ENCODE measurements at places on chromosomes 16 and 17. TPM values are rescaled to one million over a fixed set of nuclear protein-coding genes. Genes with fewer than 3 reads are reported as not detected.
A peak's percentile ranks its signal among the peaks of the same experiment; 100 is the strongest.

ENO3 gene
- 55.0 TPM for total RNA-seq

ACLY gene
- 304 TPM for total RNA-seq

DNA sequence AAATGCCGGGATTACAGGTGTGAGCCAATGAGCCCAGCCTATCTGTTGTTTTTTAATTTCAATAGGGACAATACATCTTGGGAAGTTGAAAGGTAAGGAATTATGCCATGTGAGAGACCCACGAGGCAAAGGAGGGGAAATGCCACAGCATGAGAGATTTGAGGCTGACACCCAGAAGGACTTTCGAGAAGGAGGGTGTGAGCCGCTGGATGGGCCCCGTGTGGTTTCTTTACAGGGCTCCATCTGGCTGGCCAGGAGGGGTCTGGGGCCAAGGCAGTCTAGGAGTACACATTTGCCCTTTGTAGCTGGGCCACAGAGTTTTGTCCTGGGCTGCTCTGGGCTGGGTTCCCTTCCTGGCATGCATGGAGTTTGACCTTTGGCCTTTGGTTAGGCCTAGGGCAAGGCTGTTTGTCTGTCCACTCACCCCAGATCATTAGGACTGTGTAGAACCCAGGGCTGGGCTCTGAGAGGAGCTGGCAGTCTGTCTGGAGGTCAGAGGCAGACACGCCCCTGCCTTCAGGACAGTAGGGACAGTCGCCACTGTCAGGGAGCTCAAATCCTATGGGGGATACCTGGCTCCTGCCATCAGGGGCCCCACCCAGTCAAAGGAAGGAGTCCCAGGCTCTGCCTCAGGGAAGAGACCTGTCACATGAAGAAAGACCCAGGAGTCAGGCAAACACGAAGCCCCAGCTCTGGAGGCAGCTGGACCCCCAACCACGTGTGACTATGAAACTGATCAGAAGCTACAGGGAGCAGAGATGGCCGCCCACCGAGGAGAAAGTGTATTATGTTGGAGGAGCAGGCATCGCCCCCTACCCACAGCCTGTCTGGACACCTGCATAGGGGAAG, 24.2 kb upstream of the NXPH3 start:
- no peak for DNase-seq

- DNase-seq: no peak
Measured at GRCh38 chr17:43769426-43769825, 9.4 kb downstream of the DUSP3 start.

AGRP gene
- not detected for total RNA-seq

FAM117A gene
- 15.4 TPM for total RNA-seq

DNA sequence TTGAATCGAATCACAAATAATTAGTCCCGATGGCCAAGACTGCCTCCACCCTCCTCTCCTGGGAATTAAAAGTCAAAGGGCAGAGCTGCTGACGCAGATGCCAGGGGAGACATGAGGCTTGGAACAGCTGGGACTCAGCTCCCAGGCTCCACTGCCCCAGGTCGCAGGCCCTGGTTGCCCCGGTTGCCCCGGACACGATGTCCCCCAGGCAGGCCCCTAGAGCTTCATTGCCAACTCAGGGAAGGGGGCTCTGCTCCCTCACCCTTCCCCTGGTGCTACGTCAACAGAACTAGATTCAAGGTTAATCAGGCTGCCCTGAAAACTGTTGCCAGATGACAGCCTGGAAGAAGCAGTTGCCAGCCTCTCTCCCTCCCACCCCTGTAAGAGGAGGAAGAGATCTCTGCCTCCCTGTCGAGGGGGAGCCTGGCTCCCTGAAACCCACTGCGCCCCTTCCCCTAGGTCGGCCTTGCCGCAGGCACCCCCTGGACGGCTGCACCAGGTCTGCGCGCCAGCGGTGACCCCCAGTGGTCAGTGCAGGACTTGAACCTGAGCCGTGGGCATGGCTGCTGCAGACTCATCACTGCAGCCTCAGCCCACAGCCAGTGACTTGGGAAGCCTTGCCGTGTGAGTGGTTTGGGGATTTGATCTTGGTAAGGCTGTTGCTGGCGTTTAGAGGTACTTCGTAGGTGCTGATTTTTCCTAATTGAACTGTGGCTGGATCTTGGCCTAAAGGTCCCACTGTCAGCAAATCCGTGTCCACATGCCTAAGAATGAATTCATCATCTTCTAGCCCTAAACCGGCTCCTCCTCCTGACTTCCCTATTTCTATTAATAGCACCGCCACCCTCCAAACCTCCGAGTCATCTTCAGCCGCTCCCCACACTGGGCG, 84.1 kb upstream of the TOB1 start:
- DNase-seq: peak; percentile 96

DNA sequence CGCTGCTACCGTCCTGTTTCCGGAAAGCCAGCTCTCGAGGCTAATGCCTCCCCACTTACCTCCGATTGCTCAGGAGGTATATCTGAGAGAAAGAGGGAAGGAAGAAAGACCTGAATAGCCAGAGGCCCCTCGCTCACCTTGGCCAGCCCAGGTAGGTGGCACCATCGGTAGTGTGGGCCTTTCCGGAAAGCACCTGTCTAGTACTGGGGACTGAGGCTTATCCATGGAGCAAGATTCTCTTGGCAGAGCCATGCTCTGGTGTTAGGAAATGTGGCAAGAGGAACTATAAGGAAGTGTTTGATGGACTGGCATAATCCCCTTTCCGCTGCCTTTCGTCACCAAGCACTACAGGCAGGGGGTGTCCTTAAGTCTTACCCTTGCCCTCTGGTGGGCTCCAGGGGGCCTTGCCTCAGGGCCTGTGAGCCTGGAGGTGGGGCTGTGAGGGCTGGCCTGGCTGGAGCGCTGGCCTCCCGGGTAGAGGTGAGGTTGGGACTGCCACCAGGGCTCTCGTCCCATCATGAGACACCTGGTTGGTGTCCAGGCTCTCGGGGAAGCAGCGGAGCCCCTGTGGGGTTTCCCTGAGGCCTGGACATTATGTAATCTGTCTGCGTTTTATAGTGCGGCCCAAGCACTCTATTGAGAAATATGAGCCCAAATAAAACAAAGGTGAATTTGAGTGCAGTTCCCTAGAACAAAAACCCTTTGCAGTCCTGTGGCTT, 2.9 kb downstream of the CMIP start:
- DNase-seq: peak; percentile 76

RNF43 gene
- 8.0 TPM for total RNA-seq

HSPB9 gene
- total RNA-seq: not detected

DNA sequence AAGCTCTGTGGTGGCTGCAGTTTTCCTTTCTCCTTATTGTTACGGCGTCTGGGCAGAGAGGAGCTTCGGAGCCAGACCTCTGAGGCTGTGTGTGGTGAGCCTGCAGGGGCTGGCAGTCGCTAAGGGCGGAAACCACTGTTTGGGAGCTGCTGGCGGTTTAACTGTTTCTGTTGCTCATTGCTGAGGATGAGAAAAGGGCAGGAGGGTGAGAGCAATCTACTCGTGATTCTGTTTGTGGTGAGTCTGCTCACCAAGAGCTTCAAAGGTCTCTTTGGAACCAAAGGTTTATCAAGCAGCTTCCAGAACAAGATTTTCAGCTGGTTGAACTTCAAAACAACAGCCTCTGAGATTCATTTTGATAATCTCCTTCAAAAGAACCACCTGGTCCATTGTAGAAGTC, 143.9 kb downstream of the ANKFN1 start:
- DNase-seq: peak; percentile 56

DNA sequence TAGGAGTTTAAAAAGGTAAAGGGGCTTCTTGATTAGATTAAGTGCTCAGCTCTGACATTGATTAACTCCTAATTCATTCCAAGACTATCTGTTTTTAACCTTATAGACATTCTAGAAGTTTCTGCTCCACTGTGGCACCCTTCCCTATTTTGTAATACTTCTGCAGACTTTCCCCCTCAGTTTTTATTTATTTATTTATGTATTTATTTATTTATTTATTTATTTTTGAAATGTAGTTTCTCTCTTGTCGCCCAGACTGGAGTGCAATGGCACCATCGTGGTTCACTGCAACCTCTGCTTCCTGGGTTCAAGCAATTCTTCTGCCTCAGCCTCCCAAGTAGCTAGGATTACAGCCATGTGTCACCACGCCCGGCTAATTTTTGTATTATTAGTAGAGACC, 185.8 kb downstream of the PHKB start:
- DNase-seq: no peak

DNA sequence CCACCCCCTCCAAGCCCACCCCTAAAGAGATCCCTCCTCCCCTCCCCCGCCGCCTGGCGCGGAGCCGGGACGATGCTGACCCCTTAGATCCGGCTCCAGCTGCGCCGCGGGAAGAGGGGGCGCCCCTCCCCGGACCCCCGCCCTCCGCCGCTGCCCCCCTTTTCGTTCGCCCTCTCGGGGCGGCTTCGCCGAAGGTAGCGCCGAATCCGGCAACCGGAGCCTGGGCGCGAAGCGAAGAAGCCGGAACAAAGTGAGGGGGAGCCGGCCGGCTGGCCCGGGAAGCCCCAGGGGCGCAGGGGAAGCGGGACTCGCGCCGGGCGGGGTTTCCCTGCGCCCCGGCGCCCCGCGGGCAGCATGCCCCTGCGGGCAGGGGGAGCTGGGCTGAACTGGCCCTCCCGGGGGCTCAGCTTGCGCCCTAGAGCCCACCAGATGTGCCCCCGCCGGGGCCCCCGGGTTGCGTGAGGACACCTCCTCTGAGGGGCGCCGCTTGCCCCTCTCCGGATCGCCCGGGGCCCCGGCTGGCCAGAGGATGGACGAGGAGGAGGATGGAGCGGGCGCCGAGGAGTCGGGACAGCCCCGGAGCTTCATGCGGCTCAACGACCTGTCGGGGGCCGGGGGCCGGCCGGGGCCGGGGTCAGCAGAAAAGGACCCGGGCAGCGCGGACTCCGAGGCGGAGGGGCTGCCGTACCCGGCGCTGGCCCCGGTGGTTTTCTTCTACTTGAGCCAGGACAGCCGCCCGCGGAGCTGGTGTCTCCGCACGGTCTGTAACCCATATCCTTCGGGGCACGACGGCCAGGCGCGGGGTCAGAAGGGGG, 623 bp downstream of the CACNA1G start:
- peak; percentile 84 for DNase-seq

SPN gene
- total RNA-seq: 0.38 TPM

GRCh38 chr16:12758670-12759558, 44.8 kb downstream of the CPPED1 start:
- peak; percentile 49 for DNase-seq
